ENCODE measurements at places on chromosomes 1 and 21.

GRCh38 chr1:40746344-40747090, 37.1 kb upstream of the KCNQ4 start:
- DNase-seq = no peak

- DNase-seq = no peak
Measured at GRCh38 chr1:118077331-118078045, 107.5 kb downstream of the SPAG17 start.

DNA sequence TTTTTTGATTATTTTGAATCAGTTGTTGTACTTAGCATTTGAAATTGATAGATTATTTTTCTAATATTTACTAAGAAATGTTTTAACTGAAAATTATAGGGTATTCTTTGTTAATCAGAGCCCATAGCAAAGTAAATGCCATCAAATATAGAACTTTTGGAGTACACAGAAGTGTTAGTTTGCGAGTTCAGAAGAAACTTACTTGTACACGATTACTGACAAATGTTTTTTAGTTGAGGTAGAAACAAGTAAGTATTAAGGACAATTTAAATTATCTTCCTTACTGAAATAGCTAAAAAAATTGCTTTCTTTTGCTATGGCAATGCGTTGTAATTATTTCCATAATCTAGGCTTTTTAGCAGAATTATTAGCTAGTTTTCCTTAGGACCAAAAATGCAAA, 692.2 kb downstream of the USP25 start:
- no peak for DNase-seq

GRCh38 chr1:95084317-95085176, 11.8 kb upstream of the ALG14 start:
- DNase-seq = no peak

- DNase-seq = no peak
Measured at GRCh38 chr1:224274970-224275626, 54.9 kb downstream of the NVL start.

DNA sequence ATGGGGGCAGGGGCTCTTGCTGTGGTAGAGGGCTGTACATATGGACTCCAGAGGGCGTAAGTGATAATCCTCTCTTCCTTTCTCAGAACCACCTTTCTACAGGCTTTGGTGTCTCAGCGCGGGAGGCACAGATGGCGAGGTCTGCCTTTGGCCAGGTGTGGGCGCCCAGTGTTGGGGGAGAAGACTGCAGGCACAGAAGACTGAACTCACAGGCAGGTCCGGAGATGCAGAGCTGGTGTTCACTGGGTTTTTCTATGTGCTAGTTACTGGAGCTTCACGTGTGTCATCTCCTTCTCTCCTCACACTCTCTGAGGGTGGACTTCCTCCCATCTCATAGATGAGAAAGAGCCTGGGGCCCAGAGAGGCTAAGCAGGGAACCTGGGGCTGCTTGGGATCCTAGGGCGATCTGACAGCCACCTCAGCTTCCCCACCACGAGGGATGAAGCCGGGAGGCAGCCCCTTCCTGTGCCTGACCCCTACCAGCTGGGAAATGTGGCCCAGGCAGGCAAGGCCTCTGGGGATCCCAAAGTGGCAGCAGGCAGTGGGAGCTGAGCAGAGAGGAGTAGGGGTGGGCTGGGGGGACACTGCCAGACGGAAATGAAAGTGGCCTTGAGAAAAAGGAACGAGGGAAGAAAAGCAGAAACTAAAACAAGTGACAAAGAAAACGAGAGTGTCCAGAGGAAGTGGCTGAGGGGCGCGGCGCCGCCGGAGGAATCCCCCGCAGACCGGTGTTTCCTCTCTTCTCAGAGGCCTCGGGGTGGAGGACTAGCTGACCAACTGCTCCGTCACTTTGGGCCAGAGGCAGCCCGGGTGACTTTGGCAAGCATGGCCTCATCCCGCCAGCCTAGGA, 191.6 kb downstream of the HIVEP3 start:
- peak; percentile 80 for DNase-seq

- DNase-seq = no peak
Measured at GRCh38 chr1:232669981-232670747, 40.2 kb upstream of the SIPA1L2 start.

- DNase-seq = no peak
Measured at GRCh38 chr1:10152709-10153284, 57.6 kb upstream of the KIF1B start.

DNA sequence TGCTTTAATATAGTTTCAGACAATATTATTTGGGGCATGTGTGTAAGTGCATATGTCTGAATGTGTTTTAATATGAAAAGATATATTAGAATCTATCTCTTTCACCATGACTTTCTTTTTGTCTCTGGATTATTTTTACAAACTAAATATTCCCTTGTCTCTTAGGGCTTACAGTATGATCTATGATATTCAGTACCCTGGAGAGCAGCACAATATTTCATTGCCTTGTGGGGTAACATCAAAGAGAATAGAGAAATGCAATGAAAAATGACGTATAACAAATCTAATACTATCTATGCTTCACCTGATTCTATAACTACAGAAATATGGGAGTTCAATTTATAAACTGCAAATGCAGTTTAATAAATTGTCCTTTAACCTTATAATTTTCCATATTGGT, 2084.5 kb downstream of the MRPL39 start:
- no peak for DNase-seq

- DNase-seq = no peak
Measured at GRCh38 chr1:171122299-171122698, 31.6 kb downstream of the FMO3 start.

DNA sequence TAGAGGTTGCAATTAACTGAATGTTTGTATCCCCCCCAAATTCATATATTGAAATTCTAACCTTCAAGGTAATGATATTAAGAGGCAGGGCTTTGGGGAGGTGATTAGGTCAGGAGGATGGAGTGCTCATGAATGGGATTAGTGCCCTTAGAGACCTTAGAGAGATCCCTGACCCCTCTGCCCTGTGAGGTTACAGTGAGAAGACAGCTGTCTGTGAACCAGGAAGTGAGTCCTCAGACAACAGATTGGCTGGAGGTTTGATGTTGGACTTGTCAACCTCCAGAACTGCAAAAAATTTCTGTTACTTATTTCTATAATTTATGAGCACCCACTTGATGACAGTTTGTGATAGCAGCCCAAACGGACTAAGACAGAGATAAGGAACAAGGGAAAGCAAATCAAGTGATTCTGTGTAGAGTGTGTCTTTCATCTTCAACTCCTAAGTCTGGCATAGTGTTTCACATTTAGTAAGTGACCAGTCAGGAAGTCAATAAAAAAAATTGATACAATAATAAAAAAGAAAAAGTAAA, 30.0 kb upstream of the RWDD3 start:
- no peak for DNase-seq

GRCh38 chr1:27787895-27788294, 14.9 kb downstream of the STX12 start:
- DNase-seq = no peak

DNA sequence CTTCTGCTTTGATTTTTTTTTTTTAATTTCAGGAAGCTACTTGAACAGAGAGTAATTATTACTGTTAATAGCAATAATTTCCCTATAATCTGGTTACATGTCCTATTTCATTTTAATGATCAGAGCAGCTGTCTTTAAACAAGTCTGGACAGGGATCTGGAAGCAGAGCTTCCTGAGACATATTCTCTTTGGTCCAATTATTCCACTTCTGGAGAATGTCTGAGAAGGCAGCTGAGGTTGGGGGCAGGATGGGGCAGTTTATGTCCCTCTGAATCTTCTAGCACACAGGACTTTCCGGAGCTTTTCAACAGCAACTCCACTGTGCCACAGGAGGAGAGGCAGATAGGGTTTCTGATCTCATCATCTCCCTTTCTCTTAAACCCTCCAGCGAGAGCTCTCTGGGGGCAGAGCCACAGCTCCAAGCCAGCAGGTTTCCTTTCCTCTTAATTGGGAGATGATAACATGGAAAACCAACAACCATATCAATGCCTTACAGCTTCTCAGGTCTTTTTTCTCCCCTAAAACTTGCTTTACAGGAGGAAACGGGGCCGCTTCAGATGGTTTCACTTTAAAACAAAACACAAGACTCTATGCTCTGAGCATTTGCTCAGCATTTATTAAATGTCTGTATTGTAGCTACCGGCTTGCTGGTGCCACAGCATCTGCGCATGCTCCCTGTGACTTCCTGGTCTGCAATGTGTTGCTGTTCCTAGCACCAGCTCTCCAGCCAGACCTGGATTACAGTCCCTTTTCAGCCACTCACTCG, 425.7 kb upstream of the USP24 start:
- peak; percentile 86 for DNase-seq

DNA sequence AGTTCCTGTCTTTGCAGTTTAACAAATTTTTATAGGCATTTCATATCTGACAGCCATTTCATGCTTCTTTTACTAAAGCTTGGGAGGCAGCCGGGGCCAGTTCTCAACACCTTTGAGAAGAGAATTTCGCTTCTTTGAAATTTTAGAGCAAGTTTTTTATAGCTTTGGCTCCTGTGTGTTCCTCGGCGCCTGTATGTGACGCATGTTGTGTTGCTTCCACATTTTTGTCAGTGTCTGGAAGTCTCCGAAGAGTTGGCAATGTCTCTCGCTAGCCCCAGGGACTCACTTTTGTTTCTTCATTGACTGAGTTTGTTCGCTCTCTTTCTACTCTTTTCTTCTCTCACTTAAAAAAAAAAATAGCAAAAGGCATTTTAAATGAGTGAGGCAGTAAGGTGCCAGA, 386.9 kb upstream of the PLXNA2 start:
- DNase-seq = no peak

GRCh38 chr1:116113615-116114014, 2.4 kb downstream of the MAB21L3 start:
- no peak for DNase-seq

- DNase-seq = no peak
Measured at GRCh38 chr1:80453775-80454174, 1347.0 kb upstream of the ADGRL2 start.

- no peak for DNase-seq
Measured at GRCh38 chr1:8813016-8813763, 4.2 kb downstream of the RERE start.

GRCh38 chr1:89489047-89489729, 35.4 kb upstream of the LRRC8B start:
- no peak for DNase-seq

GRCh38 chr1:89203166-89203565, 4.4 kb upstream of the GBP4 start:
- DNase-seq = no peak

- no peak for DNase-seq
Measured at GRCh38 chr1:109241841-109242345, 7.4 kb upstream of the CELSR2 start.

DNA sequence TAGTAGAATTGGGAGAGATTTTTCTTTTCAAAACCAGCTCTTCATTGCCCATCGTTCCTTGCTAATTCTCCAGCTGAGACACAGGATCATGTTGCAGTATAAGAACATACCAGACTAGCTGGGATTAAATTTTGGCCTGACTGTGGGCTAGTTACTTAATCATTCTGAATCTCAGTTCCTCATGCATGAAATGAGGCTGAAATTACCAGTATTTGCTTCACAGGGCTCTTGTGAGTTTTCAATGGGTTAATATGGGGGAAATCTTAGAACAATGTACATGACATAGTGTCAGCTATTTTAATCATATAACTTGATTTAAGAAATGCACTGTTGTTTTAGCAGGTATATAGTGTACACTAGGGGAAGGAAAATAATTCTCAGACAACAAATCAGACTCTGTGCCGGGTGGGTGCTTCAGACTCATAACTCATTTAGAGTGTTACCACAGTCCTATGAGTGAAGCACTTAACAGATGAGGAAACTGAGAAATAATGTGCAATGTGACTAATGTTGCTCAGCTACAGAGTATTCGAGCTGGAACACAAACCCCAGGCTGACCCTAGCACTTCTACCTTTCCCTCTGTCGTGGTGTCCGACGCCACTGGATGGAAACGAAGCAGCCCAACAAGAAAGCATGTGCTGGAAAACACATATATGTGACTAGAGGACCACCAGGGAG, 137.6 kb upstream of the SGIP1 start:
- DNase-seq = no peak

GRCh38 chr1:183734543-183735036, 70.3 kb upstream of the RGL1 start:
- peak; percentile 79 for DNase-seq

DNA sequence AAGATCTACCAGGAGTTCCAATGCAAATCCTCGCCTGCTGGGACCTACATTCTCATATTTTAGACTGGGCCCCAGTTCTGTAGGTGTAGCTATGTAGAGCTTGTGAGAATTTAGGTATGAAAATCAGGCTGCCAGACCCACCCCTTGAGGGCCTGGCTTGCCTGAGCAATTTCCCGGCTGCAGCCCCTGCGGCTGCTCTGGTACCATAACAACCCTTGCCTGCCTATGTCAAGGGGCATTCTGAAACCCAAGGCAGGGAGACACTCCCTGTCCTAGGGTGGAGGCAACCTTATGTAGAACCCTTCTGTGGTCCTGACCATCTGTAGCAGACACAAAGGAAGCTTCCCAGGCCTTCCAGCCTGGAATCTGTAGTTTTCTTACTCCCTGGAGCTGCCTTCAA, 28.4 kb downstream of the VTCN1 start:
- DNase-seq = no peak

GRCh38 chr1:235407419-235407818, 40.2 kb downstream of the TBCE start:
- DNase-seq = no peak

- DNase-seq = peak; percentile 15
Measured at GRCh38 chr21:41764558-41765419, 2.1 kb downstream of the RIPK4 start.

GRCh38 chr1:118827636-118828035, 160.5 kb downstream of the TBX15 start:
- no peak for DNase-seq

DNA sequence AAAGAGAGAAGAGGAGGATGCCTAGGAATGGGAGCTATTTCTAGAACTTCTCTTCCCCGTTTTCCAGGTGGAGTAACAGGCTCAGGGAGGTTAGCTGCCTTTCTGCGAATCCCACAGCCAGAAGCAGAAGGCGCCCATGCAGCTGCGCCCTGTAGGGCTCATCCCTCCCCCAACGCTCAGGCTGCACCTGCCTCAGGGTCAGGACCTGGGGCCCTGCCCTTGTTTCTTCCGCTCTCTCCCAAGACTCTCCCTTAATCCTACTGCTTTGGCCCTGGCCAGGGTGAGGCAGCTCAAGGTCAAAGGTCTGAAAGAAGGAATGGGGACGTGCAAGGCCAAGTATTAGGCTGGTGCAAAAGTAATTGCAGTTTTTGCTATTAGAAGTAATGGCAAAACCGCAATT, 30.5 kb upstream of the PADI2 start:
- no peak for DNase-seq

DNA sequence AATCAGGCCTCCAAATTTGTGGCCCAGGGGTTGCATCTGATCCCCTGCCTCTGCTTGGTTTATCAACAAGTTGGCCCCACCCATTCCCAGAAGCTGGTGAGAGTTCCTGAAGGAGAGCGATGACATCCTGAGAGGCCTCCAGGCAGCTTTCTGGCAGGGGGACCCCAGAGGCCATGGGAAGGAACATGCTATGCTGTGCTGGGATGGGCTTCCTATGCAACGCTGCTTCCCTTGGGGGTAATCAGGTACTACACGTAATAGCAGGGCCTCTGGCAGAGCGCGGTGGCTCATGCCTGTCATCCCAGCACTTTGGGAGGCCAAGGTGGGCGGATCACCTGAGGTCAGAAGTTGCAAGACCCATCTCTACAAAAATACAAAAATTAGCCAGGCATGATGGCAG, 8.4 kb upstream of the MTF1 start:
- no peak for DNase-seq

All from sigmoid colon (tissue), 7 donors.